ENCODE measurements at places on chromosomes 2 and 18.

DNA sequence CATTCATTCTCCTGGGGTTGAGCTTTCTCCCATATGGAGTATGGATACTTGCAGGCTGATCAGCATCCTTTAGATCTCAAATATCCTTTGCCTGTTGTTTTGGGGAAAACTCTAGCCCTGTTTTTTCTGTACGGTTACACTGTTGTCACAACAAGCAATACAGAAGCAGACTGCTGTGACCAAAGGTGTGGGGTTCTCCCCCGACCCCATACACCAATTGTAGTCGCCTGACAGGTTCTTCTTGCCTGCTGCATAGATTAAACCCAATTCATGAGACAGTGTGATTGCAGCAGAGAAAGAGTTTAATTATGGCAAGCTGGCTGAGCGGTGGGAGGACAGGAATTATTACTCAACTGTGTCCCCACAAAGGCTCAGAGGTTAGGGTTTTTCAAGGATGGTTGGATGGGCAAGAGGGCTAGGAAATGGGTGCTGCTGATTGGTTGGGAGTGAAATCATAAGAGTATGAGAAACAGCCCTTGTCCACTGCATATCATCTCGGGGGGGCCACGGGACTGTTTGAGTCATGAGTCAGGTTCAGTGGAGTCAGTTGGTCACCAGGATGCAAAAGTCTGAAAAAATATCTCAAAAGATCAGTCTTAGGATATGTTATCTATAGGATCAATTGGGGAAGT, 40.6 kb downstream of the ITGB1BP1 start:
- DNase-seq = no peak

- DNase-seq = no peak
Observed at GRCh38 chr2:128474036-128474955, 155.6 kb upstream of the HS6ST1 start.

DNA sequence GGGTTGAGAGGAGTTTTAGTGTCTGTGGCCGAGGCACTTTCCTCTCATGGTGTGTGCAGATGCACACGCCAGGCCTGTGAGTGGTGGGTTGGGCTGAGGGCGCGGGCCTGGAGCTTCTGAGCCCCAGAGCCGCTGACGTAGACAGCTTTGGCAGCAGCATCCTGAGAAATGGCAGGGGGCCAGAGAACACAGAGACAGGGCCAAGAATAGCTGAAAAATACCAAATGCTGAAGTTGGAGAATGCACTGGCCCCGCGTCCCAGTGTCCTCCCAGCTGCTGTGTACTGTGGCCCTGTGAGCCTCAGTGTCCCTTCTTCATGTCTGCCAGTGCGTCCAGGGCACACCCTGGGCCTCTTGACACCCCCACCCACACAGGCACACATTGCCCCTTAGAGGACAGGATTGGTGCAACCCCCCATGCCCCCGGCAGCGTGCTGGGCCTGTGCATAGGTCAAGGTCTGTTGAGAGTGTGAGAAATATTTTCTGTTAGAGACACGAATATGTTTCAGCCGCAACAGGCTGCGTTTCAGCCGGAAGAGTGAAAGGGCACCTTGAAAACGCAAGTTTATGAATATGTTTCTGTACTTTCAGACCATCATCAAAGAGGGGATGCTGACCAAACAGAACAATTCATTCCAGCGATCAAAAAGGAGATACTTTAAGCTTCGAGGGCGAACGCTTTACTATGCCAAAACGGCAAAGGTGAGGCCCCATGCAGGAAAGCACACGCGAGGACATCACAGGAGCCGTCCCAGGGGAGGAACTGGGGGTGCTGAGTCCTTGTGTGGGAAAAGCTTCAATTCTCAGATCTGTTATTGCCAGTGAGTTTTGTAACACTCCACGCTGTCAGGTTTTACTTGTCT, 33.6 kb downstream of the DGKD start:
- no peak for DNase-seq

GRCh38 chr18:28805491-28805890, 628.6 kb upstream of the CDH2 start:
- DNase-seq = no peak

DNA sequence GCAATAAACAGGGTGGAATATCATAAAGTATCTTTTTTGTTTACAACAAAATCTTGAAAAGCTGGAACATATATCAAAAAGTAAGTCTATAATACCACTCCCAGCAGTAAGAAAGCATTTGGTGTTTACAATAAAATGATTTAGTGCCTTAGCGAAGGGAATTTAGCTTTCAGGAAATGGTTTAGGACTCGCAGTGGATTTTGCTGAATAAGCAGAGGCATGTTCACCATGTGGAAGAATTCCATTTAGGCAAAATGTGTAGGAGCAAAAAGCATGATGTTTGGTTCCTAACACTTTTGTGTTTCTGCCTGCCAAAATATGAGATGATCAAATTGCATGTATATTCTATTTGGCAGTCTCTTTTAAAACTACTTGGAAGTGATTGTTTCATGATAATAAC, 163.6 kb downstream of the AGPS start:
- no peak for DNase-seq

DNA sequence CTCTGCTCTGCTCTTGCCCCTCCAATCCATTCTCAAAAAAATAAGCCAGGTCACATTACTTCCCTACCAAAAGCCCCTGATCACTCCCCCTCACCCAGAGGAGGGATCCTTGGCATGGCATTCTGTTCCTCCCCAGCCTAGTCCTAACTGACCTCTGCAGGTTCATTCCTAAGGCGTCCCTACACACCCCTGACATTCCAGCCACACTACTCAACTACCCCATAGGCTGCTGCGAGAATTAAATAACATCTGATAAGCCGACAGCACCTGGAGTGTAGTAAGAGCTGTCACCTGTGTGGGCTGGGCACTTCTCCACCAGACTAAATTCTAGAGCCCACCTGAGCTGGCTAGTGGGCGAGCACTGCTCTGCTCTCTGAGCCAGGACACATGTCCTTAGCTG, 44.7 kb upstream of the SLC1A4 start:
- no peak for DNase-seq

GRCh38 chr2:26429779-26430578, 28.3 kb downstream of the DRC1 start:
- no peak for DNase-seq

GRCh38 chr2:217854684-217855420, 147.9 kb downstream of the TNS1 start:
- no peak for DNase-seq

GRCh38 chr2:223221139-223221835, 169.3 kb downstream of the KCNE4 start:
- no peak for DNase-seq

DNA sequence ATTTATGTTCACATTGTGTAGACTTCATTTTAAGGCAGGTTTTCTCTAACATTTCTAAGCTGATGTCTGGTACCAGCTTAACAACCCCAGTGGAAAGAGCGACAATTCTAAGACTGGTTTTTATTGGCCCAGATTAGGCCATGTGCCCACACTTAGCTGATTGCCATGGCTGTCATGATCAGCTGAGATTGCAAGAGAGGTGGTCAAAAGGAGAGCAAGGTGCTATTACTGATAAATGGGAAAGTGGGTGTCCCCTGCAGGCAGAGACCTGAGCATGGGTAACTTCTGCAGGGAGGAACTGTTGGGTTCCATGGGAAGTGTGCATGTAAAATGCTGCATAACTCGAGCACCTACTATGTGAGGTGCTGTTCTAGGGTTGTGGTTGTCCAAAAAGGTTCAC, 56.8 kb upstream of the MCFD2 start:
- no peak for DNase-seq

DNA sequence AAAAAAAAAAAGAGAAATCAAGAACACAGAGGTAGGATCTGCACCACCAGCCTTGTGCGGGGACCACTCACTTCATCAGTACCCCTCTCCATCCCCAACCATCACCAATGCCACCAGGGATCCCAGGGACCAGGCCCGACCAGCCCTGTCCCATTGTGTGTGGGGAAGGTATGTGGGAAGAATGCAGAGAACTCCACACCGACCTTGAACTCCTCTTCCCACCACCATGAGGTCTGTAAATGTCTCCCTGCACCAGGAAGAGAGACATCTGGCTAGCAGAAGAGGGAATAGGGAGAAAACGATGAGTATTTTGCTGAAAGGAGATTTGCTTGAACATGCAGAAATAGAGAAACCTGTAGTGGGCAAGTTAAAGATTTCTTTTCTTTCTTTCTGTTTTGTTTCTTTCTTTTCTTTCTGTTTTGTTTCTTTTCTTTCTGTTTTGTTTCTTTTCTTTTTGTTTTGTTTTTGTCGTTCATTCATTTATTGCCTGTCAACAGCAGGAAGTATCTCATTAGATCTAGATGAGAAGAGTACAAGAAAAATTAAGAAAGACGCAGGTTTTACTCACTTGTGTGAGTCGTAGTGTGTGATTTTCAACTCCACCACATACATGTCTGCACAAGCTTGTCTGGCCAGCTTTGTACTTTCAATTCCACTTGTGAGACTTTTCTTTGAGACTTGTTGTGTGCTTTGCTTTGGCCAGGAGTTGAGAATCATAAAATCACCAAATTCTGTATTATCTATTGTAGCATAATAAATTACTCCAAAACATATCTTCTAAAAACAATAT, 179.8 kb upstream of the HAAO start:
- no peak for DNase-seq

- DNase-seq = no peak
Observed at GRCh38 chr18:78884502-78884901, 95.1 kb upstream of the SALL3 start.

GRCh38 chr2:205613970-205614559, 68.2 kb upstream of the NRP2 start:
- no peak for DNase-seq

DNA sequence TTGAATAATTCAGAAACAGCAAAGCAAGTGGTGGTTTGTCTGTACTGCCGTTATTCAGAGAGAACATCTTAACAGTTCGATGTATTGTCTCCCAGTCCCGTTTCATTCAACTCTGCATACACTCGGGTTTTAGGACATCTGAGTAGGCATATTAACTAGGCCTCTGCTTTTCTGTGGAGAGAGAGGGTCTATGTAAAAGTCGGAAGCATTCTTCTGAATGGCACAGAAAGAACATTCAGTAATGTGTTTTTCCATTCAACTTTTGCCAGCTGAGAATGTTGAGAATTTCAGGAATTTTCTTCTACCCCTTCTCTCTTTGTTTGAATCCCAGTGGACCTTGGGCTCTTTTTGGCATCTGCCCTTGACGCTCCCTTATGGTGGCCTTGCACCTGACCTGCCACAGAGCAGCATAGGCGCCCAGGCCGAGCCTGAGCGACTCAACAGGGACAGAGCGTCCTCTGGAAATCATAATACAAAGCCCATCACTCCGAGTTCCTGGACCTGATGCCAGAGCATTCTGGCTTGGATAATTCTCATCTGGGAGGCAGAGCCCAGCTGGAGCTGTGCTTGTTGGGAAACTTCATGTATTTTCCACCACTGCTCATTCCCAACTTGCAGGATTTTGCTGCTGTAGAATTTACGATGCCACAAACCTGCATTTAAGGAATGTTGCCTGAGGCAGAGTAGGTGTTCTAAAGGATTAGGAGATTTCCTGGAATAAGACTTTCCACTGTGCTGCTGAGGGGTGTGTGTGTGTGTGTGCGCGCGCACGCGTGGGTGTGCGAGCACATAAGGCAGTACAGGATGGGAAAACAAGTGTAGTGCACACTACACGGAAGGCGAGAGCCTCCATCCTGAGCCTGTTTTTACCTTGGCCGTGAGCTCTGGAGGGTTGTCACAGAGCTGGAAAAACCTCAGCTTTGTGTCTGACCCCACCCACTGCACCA, 77.2 kb upstream of the TXNDC2 start:
- DNase-seq = no peak

DNA sequence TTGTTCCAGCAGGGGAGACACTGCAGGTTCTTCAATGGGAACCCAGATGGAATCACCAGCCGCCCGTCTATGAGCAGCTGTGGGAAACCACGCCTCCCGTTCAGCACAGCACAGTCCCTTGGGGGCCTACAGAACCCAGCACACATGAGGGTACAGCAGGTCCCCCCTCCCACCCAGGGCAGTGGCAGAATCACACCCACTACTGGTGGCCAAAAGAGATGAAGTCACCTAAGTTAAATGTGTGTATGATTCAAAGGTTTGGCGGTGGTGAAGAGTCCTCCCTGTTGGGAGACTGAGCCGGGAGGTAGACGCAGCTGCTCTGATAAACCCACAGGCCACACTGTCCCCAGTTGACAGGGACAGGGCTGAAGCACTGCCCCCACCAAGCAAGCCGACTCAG, 44.3 kb downstream of the L3MBTL4 start:
- no peak for DNase-seq

DNA sequence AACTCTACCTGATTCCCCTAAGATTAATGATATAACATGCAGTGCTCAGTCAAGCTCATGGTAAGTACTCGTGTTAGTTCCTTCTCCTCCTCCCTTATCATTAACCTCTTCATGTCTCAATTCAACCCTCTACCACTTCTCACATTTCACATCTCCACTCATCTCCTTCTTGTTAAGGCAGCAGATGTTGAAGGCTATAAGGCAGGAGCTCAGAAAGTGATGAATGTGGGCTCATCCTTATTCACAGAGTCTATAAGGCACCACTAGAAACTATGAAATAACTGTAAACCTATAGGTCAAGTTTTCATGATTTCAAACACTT, 56.0 kb downstream of the CLHC1 start:
- DNase-seq = no peak

DNA sequence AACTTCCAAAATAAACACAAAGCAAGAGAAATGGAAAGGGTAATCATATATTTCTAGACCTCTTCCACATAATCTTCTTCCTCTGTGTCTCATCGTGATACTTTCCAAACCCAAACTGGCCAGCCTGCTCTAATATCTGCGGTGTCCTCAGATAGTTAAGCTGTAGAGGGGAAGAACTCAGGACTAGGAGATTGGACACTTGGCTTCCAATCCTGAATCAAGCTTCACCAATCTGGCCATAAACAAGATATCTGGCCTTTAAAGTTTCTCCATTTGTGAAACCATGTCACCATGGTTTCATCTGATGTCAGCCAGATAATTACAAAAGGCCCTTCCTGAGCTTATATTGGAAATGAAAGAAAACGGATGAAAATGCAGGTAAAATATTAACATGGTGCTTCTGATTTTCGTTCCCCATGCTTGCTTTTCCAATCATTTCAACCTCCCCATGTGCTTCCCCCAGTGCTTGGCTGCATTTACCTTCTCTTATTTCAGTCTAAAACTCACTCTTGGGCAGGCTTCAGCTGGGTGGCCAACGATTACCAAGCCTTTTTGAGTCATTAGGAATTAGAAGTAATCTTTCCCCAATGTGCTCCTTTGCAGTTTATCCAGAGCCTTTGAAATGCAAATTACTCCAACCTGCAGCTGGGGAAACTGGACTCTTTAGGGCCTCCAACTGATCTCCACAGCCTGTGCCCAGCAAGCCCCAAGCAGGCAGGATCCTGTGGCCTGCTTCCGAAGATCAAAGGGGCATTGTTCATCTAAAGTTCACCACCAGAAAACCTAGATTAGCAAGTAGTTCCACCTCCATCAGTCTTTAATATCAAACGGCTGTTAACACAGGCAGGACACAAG, 44.5 kb upstream of the MYCN start:
- no peak for DNase-seq

DNA sequence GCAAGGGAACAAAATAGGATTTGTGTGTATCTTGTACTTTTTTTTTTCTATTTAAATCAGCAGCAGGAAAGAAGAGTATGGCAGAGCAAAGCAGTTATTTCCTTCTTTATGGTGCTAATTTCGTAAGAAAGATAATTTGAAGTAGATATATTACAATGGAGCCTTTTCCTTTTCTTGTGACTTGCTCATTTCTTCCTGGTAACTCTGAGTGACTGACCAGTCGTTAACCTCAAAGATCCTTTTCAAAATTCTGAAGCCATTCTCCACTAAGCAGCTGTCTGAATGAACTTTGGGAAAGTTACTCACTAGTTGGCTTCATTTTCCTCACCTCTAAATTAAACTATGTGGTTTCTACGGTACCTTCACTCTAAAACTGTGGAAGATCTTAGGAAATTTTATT, 24.6 kb downstream of the AFTPH start:
- DNase-seq = no peak

- DNase-seq = no peak
Observed at GRCh38 chr2:140596447-140596846, 1534.4 kb downstream of the LRP1B start.

Data from stimulated activated CD8-positive, alpha-beta memory T cell treated with anti-CD3 and anti-CD28 coated beads, Interleukin-15, amount 100 ng/mL, for 4 hours (primary cell).